Omental fat pad (tissue), 4 donors: ENCODE measurements at places on chromosomes 11 and 22.

DNA sequence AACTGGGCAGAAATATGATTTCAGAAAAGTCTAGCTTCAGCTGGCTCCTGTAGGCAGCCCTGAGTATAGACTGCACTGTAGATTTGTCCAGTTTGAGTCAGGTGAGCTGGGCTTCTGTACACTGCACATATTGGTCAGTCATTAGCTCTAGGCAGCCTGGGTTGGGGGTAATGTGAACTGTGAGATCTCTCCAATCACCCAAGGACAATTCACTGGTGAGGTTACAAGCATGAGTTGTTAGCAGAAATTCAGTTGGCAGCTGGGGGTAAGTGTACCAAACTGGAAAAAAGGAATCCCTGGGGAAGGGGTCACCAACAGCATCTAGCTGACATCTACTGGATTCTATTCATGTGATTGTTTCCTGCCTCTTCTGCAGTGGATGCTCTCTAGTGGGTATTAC is 39.7 kb downstream of the MRGPRX2 start:
- no peak for DNase-seq

DNA sequence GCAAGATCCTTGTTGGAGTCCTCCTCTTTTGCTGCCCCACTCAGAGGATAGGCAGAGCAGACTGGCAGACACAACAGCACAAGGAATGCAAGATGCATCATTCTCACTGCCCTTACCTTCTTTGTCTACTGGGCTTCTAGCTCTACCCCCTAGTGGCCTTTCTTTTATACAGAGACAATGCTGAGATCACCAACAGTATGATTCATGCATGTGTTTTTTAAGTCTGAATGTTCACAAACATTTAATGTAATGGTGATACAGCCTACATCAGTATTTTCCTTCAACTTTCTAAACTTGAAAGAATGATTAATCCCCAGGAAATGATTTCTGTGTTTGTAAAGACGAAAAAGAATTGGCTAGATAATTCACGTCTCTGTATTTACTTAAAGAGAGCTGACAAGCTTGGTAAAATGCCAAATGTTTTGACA is at the start of gene MMP10:
Gene MMP10, minus strand, starts transcription at position 138 of the 428 bp plus-strand sequence. Its CDS starts 37 bp downstream, at position 101.
- DNase-seq, result no peak

DNA sequence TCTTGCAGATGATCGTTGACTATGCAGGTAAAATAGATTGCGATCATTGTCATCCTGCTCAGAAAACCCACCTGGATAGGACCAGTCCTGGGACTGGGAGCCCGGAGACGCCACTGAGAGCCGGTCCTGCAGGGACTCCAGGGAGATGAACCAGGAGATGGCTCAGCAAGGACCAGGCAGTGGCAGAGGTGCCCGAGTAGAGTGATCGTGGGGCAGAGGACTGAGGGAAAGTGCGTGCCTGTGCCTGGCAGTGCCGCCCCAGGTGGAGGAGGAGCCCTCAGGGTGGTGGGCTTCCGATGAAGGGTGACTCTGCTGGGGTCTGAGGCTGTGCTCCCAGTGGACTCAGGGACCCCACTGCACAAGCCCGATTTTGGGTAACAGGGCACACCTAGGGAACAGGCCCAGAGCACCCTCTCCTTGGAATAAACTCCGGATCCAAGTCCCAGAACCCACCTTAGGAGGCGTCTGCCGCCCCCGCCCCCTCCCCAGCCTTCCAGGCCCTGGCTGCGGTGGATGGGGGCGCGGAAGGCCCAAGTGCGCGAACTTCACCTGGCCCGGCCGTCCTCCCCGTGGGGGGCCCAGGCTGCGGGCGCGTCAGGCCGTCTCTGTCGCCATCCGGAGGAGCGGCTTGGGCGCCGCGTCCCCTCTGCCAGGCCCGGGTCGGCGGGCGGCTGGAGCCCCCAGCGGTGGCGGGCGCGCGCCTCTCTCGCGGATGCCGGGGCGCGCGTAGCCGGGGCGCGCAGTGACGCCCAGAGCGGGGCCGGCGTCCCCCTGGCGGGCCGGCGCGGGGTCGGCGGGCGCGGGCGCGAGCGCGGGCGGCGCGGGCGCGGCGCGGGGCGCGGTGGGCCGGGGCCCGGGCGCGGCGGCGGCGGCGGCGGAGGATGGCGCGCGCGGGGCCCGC is 1338.8 kb downstream of the BRD1 start:
- no peak for DNase-seq

DNA sequence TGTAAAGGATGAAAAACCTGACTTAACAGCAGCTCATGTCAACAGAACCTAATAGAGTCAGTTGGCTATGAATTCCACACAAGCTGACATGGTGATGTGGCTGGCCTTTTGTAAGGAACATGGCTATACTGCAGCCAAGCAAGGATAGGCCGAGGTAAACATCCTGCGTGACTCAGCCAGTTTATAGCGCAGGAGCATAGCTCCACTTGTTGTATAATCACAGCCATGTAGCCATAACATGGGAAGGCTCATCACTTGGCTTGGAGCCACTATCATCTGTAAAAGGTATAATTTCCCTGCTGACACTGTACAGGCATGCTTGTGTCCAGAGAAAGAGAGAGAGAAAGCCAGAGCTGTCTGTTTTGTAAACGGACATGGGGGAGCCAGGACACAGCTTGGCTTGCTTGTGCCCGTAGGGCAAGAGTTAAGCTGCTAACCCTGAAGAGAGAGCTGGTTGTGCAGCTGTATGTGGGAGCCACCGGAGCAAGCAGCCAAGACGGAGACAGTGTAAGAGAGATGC is 104.4 kb upstream of the PLET1 start:
- DNase-seq, result no peak

DNA sequence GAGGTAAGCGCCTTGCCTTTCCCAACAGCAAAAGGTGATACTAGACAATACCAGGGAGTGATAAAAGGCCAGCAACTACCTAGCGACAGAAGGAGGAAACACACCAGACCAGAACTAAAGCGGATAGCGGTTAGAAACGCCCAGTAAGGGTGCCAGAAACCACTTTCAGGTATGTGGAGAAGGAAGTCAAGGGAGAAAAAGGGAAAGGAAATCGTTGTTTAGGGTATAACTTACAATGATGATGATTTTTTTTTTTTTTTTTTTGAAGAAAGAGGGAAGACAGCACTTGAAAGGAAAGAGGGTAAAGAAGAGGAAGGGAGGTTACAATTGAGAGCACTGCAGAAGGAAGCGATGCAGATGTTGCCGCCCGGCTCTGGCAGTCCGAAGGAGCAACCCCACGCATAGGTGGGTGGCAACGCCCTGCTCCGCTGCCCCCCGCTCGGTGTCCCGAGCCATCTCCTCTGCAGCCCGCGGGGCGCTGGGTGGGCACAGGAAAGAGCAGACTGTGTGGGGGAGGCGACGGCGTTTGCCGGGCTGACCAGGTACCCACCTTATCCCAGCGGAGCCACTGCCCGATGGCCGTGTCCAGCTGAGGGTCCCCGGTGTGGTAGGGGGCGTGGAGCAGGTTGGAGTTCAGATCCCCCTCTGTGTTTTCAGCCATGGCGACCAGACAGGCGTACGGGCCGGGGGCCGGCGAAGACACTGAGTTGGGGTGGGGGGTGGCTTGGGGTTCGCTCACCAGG is 561 bp downstream of the PGM2L1 start:
- no peak for DNase-seq

DNA sequence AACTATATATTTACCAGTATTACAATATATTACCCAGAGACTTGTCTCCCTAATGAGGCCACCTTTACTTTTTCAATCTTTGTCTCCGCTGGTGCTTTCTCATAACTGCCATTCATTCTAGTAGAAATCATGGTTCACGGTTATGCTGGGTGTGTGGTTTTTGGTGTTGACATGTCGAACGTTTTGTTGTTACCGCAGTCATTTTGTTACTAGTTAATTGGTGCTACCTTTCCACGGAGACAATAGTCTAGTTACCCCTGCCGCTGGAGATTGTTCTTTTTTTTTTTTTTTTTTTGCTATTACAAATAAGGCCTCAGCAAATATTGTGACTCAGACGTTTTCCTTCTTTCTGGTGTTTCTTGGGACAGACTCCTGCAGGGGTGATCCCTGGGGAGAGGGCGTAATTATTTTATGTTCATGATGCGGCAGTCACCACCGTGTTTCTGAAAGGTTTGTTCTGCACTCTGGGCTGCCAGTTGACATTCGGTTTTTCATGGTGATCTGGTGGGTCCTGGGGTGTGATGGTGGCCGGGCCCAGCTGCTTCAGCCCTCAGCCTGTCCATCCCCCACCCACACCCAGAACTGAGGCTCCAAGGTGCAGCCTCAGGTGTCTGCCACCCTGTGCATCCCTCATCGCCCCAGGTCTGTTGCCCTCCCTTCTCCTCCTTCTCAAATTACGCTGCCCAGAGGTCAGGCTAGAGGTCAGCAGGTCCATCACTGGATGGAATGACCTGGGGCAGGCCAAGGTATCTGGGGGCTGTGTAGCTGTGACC is 28.6 kb downstream of the LRP5 start:
- DNase-seq, result no peak

- no peak for DNase-seq
Observed at GRCh38 chr11:66902486-66903177, 45.8 kb downstream of the LRFN4 start.

DNA sequence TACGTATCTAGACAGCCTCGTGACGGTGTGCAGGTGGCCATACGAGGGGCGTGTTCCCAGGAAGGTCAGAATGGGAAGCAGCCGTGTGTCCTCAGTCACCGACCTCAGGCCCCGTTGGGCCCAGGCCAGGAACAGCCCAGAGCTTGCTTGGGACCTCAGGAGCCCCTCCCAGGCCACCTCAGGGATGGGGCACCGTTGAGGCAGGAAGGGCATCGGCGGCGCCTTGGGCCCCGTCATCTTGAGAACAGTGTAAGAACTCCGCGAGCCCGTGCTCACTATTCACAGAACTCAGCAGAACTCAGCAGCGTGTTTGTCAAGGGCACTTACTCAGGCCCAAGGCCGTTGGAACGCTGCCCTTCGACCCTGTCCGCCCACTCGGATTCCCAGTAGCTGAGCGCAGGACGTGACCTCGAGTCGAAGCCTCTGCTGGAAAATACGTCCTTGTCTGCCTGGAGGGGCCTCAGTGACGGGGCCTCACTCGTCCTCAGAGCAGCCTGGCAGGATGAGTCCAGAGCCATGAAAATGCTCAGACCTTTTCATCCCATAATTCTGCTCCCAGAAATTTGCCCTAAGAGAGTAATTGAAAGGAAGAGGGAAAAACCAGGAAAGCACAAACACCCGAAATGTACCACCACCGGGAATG is 1134.8 kb downstream of the BRD1 start:
- DNase-seq, result no peak

GRCh38 chr11:131914361-131914774 is 544.0 kb downstream of the NTM start:
- DNase-seq, result no peak

GRCh38 chr22:27825174-27825573 is 23.6 kb upstream of the MN1 start:
- no peak for DNase-seq

DNA sequence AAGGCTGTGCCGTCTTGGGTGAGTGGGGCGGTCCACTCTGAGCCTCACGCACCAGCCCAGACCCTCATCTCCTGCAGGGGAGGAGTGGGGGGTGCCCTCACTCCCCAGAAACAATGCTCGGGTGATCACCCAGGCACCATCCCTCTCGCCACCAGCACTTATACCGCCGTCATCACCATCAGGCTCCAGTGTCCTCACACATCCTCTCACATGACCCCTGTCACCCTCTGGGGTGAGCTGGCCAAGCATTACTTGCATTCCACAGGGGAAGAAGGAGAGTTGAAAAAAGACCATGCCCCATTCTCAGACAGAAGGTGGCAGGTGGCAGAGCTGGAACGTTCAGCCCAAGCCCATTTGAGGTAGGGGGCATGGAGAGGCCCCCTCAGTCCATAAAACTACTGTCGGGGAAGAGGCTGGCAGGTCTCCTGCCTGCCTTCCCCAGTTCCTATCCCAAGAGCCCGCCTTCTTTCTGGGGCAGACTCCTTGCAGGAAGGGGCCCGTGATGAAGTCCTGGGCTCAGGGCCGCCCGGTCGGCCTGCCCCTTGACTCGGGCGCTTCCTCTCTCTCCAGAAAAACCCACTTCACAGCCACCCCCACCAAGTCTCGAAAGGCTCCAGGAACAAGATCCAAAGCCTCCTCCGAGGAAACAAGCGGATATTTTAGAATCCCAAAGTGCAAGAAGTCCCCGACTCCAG is 153.3 kb downstream of the DSCAML1 start:
- no peak for DNase-seq

GRCh38 chr22:19132153-19132552 is 1.0 kb downstream of the TSSK2 start:
- DNase-seq, result no peak

- no peak for DNase-seq
Observed at GRCh38 chr11:79697905-79698304, 257.1 kb upstream of the TENM4 start.

- DNase-seq, result no peak
Observed at GRCh38 chr11:8870411-8871170, 40.4 kb upstream of the AKIP1 start.

GRCh38 chr22:48406161-48406560 is 1421.5 kb downstream of the BRD1 start:
- no peak for DNase-seq

GRCh38 chr22:35960854-35961253 is 67.8 kb downstream of the RBFOX2 start:
- no peak for DNase-seq

DNA sequence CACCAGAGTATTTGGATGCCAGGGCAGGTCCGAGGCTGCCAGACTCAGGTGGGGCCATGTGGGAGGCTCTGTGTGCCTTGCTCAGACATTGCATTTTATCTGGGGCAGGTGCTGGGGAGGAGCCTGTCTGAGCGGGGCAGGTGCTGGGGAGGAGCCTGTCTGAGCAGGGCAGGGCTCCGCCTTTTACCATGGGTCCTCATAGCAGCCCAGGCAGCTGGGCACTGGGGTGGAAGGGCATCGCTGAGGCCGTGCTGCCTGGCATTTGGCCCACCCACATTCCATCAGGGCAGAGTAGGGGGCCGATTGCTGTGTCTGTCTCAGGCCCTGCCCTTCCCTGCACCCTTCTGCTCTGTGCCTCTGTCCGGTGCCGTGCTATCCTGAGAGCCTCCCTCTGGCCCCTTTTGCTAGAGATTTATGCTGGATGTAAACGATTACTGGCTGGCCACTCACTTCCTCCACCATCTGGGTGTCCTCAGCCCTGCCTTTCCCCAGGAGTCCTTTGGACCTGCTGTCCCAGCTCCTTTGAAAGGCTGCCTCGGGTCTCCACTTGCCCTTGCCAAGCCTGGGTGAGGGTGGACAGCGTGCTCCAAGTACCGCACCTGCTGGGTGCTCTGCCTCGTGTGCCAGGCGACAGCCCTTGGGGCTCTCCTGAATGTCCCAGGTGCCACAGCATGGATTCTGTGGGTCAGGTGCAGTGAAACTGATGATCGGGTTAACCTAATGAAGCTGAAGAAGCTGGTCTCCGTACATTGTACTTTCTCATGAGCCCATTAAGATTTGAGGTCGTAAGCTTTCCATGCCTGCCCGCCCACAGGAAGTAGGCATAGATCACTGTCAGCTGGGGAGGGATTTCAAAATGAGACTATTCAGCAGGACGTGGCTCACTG is 281.6 kb downstream of the TBC1D22A start:
- DNase-seq, result no peak
